ENCODE measurements at places on chromosomes 2 and 18.

DNA sequence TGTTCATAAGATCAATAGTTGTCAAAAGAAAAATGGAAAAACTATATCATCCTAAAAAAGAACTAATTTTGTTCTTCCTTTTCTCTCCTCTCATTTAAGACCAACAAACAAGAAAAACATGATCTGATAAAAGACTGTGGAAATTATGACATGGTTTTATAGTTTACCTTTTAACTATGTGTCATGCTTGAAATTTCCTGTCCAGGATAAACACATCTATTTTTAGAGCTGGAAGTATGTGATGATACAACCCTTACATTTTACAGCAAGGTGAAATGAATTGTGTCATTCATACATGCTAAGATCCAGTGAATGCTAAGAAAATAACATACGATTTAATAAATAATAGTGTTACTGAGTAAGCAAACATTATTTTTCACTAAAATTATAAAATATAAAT lies 89.9 kb downstream of the GULP1 start:
- no peak for DNase-seq

DNA sequence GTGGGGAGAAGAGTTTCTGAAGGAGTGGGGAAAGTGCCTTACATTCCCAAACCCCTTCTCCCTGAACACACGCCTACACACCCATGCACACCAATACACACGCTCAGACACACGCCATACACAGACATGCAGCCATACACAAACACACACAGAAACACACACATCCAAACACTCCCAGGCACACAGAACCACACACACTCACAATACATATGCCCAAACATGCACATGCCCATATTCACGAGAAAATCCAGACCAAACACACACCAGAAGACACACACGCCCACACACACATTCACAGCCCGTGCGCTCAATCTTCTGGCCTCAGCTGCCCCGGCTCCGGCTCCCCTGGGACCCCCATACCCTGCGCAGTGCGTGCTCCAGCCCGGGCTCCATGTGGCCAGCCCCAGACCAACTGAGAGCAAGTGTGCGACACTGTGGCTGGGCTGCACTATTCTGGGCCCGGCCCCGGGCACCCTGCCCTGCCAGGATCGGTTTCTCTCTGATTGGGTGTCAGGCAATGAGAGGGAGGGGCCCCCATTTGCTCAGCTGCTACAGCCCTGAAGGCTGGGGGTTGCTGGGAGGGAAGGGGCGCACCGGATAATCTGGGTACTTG lies at the start of gene PRKAG3:
Gene PRKAG3 (minus strand): TSS at position 426 of the 613 bp plus-strand sequence.
- DNase-seq: no peak

- DNase-seq: no peak
These were observed 5.1 kb upstream of the MIB1 start for GRCh38 chr18:21735452-21736015.

DNA sequence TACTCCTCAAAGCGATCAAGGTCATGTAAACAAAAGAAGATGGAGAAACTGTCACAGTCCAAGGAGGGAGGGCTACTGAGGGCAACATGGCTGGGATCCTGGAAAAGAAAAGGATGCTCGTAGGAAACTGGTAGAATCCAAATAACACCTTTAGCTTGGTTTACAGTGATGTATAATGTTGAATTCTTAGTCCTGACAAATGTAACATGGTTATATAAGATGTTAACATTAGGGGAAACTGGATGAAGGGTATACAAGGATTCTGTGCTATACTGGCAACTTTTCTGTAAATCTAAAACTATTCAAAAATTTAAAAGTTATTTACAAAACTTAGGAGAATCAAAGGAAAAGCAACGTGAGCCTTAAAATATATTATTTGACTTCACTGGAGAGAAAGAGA lies 257.0 kb downstream of the TTC32 start:
- DNase-seq: no peak

DNA sequence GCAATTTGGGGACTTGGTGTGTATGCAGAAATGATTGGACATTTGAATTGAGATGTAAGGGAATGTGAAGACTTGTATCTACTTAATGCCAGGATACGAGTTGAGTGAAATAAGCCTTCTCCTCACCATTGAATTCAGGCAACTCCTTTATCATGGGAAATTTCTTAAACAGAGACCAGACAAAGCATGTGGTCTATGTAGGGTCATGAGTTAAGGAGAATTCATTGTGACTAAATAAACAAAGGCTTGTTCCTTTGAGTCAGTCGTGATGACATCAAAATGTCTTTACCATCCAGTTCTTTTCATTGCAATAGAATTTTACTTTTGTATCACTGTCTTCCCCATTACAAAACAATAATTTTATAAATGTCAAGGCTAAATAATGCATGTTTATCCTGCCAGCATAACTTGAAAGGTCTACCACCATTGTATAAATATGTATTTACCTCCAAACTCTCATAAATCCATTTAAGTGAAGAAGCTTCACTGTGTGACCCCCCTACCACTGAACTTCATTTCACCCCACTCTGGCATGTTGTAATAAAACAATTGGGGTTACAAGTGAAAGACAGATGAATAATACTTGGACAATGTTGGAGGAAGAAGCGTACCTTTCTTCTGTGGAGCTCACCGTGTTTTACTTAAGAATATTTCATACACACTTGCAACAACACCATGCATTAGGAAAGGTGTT lies 149.4 kb downstream of the EPHA4 start:
- no peak for DNase-seq

GRCh38 chr2:54370405-54371104 lies 85.6 kb upstream of the SPTBN1 start:
- DNase-seq: no peak

DNA sequence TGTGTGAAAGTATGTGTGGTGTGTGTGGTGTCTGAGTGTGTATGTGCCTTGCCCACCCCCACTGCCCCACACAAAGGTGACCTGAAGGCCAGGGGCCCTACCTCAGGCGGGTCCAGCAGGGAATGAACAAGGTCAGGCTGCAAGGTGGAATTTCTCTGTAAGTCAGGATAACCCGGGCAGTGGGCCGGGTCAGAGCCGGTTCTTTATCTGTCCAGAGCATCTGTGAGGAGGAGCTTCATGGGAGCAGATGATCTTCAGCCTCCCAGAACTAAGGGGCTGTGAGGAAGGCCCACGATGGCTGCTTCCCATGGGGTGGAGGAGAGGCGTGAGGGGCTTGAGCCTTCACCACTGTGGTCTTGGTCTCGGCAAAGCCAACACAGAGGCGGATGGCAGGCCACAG lies 150.3 kb downstream of the TFCP2L1 start:
- no peak for DNase-seq

DNA sequence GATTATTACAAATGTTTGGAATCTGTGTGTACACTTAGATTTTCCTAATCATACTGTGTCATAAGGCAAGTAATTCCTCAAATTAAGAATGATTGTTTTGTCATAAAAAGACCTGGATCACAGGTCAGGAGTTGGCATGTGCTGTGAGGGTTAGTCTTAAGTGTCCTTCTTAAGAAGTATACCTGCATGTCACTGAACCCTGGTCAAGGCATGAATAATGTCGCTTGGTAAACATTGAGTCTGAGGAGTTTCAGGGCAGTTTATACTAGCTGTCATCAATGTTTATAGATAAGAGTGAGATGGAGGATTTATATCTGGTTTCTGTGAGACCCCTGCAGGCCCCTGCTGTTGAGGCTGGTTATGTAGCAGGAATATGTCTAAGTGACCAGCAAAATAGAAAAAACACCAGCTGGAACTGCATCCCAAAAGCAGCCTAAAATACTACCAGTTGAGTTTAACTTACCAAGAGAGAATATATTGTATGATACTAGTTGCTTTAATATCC lies 112.0 kb upstream of the NOSTRIN start:
- no peak for DNase-seq

DNA sequence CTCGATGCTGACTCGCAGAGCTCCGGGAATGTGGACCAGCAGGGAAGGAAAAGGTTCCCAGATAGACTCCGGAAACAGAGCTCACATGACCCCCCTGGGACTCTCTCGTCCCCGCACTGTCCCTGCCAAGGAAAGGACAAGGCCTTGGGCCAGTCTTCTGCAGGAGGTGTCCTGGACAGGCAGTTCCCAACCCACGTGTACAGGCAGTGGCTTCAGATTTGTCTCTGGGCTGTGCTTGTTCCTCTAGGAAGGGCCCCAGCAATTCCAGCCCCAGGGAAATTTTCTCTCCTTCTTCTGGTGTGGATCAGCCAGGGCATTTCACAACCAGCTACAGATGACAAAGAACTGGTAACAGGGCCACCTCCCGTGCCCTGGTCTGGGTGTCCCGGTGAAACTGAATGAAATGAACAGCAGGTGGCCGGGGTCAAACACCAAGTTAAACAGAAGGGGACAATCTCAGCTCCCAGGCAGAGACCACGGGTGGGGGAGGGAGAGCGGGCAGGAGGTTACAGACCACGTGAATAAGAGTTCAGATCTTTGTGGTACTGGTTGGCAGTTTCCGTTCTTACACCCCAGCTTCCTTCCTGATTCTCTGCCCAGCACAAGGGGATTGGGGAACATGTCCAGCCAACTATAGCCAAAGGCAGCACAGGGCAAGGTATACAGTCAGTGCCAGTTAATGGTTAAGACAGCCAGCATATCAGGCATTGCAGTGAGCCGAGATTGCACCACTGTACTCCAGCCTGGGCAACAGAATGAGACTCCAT lies 52.2 kb upstream of the CAB39 start:
- DNase-seq: no peak

DNA sequence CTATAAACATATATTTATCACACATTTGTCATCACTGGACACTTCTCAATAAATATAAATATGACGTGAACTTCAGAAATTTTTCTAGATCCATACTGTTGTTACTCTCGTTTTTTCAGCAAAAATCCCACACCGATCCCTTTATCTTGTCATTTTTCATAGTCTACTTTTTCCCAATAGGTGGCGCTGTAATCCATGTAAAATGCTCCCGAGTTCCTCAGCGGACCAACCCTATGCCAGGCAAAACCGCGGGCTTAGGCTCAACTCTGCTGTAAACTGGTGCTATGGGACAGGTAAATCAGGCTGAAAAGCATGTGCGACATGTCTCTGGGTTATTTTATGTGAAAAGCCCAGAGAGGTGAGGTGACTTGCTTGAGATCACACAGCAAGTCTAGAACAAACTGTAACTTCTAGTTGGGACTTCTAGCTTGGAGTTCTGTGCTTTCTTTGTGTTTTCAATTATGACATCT lies 104.0 kb downstream of the COBLL1 start:
- DNase-seq: no peak

- DNase-seq: no peak
These were observed 552.3 kb downstream of the TSN start for GRCh38 chr2:122307763-122308162.

DNA sequence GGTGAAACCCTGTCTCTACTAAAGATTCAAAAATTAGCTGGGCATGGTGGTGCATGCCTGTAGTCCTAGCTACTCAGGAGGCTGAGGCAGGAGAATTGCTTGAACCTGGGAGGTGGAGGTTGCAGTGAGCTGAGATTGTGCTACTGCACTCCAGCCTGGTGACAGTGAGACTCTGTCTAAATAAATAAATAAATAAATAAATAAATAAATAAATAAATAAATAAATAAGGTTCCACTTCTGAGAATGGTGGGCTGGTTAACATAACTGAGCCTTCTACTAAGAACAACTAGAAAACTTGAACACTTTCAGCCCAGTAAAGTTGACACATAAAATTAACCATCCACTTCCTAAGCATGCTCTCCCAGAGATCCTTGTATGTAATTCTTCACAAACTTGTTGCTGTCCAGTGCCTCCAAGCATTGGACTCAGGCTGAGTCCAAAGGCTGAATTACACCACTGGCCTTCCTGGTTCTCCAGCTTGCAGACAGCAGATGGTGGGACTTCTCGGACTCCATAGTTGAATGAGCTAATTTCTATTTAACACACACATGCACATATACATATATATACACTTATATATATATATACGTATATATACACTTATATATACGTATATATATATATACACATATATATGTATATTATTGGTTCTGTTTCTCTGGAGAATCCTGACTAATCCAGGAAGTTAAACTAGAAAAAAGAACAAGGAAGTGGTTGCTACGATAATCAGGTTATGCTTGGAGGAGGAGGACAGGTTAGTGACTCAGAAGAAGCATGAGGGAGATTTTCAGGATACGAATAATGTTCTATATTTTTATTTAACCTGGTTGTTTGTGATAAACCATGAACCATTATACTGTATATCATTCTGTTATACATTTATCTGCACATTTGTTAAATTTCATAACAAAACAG lies 348.8 kb downstream of the METTL4 start:
- no peak for DNase-seq

DNA sequence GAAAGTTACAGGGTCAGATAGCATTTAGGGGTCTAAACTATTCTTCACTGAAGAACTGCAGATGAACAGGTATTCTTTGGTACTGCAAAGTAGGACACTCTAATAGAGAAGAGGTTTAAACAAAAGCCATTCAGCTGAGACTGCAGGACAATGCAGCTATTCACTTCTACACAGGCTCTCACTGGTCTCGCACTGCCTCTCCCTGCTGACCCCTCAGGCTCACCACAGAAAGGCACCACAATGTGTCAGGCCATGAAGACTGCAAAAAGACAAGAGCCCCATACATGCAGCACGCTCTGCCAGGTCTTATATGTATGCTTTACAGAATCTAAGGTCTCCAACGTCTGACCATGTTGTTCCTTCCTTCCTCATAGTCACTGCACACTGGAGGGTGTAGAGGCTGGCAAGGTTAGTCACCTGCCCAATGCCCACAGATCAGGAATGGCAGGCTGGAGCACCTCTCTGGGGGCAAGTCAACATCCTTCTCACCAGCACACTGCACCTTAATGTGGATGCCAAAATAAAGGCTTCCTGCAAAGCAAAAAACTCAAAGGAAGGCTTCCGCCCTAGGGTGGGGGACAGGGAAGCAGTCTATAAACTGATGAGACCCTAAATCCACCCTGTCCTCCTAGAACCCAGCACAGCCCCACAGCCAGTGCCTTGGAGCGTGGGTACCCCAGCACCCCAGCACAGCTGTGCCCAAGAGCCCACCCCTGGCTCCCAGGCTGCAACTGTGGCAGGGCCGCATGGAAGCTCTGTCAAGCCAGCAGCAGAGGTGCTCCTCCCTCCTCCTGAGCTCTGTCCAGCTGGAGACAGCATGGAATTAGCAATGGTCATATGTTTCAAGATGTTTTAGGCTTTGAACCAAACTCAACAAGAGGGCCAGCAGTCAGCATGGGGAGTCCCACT lies 10.7 kb upstream of the RNU4ATAC start:
- no peak for DNase-seq

DNA sequence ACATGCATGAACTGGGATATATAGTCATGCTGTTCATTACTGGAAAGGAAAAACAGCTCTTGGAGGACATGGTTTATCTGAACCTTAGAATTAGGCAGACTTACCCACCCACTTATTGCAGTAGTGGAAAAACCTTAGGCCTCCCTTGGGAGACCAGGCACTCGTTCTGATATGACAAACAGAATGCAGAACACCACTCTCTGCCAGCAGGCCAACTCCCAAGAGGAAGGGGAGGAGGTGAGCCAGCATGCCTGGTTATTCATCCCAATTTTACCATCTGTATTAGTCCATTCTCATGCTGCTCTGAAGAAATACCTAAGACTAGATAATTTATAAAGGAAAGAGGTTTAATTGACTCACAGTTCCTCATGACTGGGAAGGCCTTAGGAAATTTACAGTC lies 17.5 kb downstream of the C18orf63 start:
- DNase-seq: no peak

Measured in cortex of kidney (tissue), 1 donor.